HTR-8/SVneo (cell line): ENCODE measurements at places on chromosomes 3 and 15.

- DNase-seq, result peak; percentile 75
These were observed 4.9 kb upstream of the IL17RD start for GRCh38 chr3:57169872-57170623.

- peak; percentile 66 for DNase-seq
These were observed 140.8 kb downstream of the SMAD6 start for GRCh38 chr15:66842710-66843441.

- no peak for DNase-seq
These were observed 20.6 kb upstream of the SLC4A7 start for GRCh38 chr3:27504749-27505148.

- no peak for DNase-seq
These were observed 11.4 kb upstream of the IGDCC3 start for GRCh38 chr15:65389226-65389625.

GRCh38 chr3:141454906-141455602, 31.8 kb upstream of the RASA2 start:
- peak; percentile 88 for DNase-seq

GRCh38 chr3:118811236-118811732, 223.4 kb downstream of the IGSF11 start:
- DNase-seq, result no peak
